ENCODE measurements at places on chromosomes 11 and 22.

GRCh38 chr11:79312617-79313529 is 128.0 kb downstream of the TENM4 start:
- ATAC-seq = no peak

- ATAC-seq = no peak
Measured at GRCh38 chr11:25938952-25939351, 393.0 kb upstream of the ANO3 start.

GRCh38 chr11:130673698-130674097 is 225.3 kb downstream of the ADAMTS15 start:
- ATAC-seq = no peak

GRCh38 chr11:95576146-95576845 is 213.3 kb downstream of the FAM76B start:
- ATAC-seq = no peak

- no peak for ATAC-seq
Measured at GRCh38 chr11:77758331-77758730, 62.2 kb downstream of the RSF1 start.

DNA sequence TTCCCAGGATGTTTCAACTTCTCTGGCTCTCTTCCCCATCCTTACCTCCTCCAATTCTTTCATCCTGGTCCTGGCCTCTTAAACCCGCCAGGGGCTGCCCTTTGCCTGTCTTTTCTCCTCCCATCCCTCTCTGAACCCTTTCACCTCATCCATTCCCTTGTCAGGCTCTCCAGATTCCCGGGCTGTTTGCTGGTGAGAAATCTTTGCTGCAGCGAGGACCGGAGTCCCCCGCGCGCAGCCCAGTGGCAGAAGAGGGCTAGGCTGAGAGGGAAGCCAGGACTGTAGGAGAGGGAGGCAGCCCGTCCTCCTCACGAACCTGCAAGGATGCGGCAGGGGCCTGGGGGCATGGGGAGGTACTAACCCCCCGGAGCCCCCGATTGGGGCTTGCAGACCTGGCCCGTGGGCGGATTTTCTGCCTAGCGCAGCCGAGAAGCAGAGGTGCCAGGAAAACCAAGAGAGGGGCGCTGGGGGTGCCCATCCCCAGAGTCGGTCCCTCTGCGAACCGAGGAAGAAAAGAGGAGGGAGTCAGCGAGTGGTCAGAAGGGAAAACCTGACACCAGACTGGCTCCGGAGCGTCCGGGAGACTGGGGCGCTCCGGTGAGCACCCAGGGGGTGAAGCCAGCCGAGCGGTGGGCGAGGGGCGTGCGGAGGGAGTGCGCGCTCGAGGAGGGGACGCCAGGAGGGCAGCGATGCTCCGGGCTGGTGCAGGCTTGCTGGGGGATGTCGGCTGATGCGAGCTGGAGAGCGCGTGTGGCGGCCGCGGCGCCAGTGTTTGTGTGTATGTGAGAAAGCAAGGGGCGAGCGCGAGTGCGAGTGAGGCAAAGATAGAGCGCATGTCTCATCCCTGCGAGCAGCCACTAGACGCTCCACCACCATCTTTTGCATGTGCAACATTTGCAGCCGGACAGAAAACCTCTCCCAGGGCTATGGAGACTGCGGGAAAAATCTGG is at the start of gene GRIA4:
TSS of gene GRIA4 (plus strand) at position 242 of the 950 bp plus-strand sequence. CDS start 925 bp downstream, outside the sequence.
- ATAC-seq = peak; percentile 30

GRCh38 chr11:125465701-125466100 is 30.4 kb downstream of the FEZ1 start:
- no peak for ATAC-seq

DNA sequence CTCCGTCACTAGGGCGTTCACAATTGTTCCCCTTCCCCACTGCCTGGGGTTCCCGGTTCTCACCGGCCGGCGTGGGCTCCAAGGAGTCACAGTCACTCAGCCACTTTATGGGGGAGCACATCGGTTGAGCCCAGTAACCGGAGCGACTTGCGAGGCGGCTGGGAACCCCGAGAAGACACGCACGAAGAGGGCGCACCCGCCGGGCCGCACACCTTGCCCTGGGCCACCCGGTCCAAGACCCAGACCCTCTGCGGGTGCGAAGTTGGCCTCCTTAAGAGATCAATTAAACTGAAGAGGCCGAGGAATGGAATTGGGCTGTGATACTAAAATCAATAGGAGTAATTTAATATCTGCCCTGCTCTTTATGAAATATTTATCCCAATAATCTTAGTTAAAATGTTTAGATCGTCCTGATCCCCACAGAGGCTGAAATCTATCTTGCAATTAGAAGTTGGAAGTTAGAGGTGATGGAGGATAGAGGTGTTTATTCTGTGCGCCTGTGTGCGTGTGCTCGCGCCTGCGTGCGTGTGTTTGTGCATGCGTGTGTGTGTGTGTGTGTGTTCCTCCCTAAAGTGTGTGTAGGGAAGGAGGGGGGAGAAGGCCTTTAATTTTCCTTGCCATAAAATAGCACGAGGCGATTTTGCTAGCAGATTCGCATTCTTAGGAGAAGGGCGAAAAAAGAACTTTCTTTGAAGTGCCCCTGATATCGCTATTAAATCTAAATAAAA is 954 bp upstream of the MN1 start:
- peak; percentile 6 for ATAC-seq

GRCh38 chr11:22193348-22194051 is 615 bp downstream of the ANO5 start:
- no peak for ATAC-seq

GRCh38 chr22:26642465-26643417 is 14.6 kb upstream of the MIAT start:
- ATAC-seq = peak; percentile 96

- ATAC-seq = no peak
Measured at GRCh38 chr11:3929649-3930048, 74.2 kb downstream of the STIM1 start.

DNA sequence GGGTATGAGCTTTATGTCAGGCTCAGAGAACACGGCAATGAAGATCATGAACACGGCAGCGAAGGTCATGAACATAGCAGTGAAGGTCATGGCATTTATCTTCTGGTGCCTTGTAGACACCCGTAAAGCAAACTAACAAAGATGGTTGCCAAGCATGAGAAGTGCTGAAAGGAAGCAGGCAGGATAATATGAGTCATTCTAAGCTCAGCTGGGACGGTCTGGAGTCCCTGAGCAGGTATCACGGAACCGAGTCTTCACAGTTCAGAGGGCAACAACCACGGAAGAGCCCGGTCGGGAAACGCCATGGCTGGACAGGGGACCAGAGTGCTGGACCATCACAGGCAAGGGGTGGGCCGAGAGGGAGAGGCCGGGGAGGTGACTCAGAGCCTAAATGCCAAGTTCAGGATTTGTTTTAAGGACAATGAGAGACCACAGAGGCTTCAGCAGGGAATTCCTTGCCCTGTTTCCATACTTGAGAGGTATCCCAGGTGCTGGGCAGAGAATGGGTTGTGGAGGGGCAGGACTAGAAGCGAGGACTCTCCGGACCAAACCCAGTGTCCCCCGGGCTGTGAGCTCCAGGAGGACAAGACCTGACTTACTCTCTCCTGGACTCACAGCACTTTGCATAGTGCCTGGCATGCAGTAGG is 13.1 kb upstream of the MS4A10 start:
- ATAC-seq = no peak

DNA sequence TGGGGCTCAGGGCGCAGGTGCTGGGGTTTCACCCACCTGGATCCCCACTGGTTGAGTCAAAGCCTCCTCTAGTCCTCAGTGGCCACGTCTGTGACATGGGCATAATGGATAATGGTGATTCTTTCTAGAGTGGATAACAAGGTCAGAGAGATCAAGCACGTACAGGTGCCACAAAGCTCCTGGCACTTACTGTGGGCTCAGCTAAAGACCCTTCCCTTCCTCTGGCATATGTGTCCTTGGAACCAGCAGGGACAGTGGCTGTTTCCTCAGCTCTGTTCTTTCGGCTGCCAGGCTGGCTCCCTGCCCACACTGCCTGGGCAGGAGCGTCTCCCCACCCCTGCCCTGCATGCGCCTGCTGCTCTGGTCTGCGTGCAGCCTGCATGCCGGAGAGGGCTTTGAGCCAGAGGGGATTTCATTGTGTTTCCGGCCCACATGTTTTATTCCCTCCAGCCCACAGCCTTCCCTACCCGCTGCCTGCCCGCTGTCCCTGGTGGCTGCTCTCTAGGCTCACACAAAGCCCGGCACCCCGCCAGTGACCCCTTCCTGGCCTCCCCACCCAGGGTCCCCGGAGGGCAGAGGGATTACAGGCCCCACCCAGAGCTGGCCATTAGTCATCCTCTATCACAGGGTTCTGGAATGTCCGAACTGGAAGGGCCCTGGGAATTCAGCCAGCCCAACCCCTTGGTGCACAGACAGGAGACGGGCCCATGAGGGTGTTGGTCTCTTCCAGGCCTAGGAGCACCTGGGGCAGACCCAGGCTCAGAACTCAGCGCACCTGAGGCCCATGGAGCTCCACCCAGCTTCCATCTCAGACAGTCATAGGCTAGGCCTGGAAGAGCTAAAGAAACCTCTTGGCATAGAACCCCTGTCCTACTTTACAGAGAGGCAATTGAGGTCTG is 55.3 kb upstream of the GCAT start:
- no peak for ATAC-seq

DNA sequence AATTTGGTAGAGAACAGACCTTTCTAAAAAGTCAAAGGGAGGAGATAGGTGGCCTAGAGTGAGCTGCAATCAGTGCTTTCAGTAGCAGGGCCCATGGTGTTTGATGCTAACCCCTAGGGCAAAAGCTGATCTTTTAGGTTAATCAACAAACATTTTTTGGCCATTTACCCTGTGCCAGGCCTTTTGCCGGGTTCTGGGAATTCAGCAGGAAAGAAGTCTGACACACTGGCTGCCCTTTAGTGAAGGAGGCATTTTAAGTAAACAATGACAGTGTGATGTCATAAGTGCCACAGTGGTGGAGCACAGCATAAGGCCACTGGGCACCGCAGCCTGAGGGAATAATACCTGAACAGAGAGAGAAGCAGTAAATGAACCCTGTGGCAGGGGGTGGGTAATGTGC is 29.0 kb downstream of the C22orf31 start:
- ATAC-seq = no peak
